ENCODE measurements at places on chromosomes 2 and 18.

- no peak for DNase-seq
Measured at GRCh38 chr2:118133916-118134315, 45.6 kb downstream of the INSIG2 start.

DNA sequence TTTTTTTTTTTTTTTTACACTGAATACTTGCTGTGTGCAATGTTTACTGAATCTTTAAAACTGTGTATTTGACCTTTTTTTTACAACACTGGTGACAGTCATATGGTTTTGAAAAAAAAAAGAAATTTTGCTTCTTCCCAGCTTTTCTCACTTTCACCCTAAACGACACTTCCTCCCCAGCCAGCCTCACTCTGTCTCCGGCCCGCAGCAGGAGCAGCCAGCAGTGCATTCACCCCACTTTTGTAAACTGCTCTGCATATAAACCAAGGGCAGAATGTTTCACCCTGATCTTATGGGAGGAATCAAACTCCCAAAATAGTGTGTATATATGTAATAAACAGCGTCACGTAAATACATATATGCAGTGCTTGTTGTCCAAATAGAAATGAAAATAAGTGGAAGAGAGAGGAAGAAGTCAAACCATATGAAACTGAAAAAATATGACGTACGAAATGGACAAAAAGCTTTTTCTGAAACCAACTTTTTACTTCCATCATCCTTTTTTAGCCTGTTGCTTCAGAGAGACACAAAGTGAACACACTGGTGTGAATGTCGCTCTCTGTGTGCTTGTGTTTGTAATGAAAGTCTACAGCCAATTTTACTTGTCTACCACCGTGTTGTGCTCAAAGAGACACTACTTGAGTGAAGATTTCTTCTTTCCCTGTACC, 54.2 kb downstream of the ZCCHC2 start:
- DNase-seq: no peak

GRCh38 chr2:235467588-235467987, 26.3 kb upstream of the AGAP1 start:
- no peak for DNase-seq

DNA sequence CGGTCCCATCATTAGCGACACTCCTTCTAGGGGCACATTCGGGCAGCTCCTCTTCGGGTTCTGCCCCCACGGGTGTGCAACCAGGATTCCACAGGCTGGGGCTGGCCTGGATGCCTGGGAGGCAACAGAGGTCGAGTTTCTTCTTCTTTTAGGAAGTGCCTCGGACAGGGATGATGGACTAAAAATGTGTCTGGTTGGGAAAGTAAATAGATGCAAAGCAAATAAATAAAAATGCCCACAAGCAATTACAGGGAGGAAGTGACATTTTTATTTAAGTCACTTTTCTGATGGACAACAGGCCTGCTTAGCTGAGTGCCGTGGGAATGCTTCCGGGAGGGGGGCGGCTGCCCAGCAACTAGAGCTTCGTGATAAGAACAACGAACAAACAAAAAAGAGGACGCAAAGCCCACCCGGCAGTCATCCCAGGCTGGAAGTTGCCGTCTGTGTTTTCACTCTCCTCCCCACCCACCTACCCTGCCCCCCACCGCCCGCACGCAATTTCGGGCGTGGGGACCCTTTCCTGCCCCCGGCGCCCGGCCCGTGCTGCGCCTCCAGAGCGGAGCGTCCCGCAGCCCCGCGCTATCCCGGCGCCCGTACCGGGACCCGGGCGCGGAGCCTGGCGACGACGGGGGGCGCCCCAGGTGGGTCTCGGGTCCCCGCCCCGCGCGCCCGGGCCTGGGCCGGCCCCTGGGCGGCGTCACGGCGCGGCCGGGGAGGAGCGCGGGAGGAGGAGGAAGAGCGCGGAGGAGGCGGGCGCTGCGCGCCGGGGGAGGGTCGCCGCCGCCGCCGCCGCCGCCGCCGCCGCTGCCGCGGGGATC, 412 bp upstream of the NCK2 start:
- no peak for DNase-seq

GRCh38 chr2:101083613-101084012, 67.6 kb downstream of the TBC1D8 start:
- DNase-seq: no peak

GRCh38 chr2:84856787-84857186, 24.1 kb downstream of the TRABD2A start:
- DNase-seq: no peak

GRCh38 chr2:218152777-218153176, 14.0 kb downstream of the CXCR1 start:
- no peak for DNase-seq

- no peak for DNase-seq
Measured at GRCh38 chr2:173884025-173884802, 81.0 kb downstream of the SP3 start.

GRCh38 chr18:2997846-2998564, 14.9 kb downstream of the LPIN2 start:
- DNase-seq: no peak

DNA sequence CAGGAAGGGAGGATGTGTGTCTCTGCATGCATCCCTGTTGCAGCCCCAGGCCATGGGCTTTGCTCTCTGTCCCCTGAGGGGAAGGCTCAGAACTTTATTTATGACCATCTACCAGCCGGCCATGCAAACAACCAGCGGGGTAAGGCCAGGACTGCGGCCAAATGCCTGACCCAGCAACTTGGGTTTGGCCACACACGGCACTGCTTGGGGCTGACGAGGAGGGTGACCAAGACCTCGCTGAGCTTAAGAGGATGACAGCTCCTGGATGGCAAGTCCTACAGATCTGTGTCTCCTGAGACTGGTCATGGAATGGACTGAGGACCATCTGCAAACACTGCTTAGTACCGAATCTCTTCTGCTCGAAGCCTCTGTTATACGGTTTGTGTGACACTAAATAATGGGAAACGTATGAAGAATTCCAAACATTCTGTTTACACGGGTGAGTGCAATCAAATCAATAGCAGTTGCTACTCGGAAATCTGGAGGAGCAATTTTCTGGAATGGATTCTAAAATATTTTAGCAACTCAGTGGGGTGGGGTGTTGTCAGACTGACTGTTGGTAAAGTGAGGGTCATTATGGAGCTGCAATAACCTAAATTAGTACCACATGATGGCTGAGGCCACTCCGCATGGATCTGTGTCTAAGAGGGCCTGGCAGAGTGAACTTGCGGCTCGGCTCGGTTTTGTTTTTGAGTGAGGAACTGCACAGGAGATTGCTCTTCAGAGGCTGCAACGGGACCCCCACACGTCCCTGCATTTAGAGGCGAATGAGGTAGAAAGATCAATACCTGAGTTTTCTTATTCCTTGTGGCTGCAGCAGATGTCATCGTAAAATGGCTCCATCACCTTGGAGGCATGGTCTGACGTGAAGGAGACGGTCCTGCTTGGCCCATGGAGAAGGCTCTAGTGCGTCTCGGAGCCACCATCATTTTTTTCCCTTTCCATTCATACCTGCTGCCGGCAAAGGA, 26.6 kb downstream of the TMEM18 start:
- no peak for DNase-seq

DNA sequence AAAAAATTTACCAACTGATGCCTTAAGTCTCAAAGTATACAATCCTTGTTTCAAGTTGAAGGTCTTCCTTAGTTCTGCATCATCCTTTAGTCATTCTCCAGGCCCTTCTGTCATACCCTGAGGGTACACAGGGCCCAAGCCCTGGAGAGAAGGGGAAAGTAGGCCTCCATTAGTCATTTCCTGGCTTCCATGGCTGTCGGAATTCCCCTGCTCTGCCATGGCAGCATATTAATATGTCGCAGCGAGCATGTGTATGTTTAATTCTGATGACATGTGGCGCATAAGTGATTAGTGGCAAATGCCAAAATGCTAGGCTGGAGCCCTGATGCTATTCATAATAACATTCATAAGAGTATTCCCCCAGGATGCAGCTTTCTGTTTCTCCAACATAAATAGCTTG, 22.1 kb downstream of the GPR39 start:
- DNase-seq: no peak

DNA sequence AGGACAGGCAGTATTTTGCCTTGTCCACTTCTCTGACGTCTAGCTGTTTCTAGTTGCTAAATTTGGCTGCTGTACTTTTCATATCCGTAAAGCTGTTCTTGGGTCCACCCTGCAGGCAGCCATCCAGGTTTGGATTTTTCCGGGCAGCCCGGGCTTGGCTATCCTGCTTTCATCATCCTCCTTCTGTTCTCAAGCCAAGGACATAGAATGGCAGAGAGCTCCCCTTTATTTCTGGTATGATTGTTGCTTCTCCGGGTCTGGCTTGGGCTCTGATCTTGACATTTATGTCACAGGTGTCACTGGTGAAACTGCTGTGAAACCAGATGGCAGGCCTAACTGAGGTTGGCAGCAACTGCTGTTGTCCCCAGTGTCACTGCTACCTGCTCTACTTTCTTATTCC, 35.5 kb downstream of the SCN2A start:
- no peak for DNase-seq

GRCh38 chr2:6068429-6068828, 376.2 kb downstream of the SOX11 start:
- no peak for DNase-seq

Measured in anterior cingulate cortex (tissue), 58 donors.